ENCODE measurements at places on chromosomes 7 and 10. TPM values are rescaled to one million over a fixed set of nuclear protein-coding genes. Genes with fewer than 3 reads are reported as not detected.

GRCh38 chr7:88075216-88075615 lies 141.2 kb downstream of the ADAM22 start:
- no peak for DNase-seq

- DNase-seq = no peak
Observed at GRCh38 chr7:5360971-5361370, 62.7 kb downstream of the TNRC18 start.

- no peak for DNase-seq
Observed at GRCh38 chr7:55481155-55481554, 91.1 kb downstream of the VOPP1 start.

DNA sequence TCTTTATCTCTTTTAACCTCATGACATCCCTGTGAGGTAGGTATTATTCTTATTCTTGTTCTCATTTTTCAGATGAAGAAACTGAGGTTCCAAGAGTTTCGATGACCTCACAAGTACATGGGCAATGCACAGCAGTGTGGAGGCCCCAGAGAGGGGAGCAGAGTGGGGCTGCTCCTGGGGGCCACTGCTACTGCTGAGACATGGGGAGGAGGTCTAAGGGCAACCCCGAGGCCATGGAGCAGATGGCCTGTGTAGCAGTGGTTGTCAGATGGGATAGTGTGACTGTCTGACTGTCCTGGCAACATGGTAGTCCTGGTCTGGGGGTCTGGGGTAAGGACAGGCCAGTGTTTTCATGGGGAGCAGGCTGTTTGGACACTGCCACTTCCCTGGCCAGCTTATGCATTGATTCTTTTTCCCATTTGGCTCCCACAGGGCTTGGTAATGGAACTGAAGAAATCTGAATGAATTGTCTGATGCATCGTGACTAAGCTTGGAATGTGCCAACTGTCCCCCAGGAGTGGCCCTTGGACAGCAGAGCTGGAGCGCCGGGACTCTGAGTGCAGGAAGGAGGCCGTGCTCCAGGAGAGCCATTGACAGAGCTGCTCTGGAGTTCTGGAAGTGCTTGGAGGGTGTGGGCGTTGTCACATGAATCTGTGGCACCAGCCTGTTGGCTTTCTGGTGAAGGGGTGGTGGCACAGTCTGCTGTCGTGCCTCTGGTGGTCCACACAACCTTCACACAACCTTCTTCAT lies 40.9 kb downstream of the ADRA2A start:
- no peak for DNase-seq

- no peak for DNase-seq
Observed at GRCh38 chr7:114110666-114111065, 191.9 kb upstream of the PPP1R3A start.

- DNase-seq = no peak
Observed at GRCh38 chr10:103175580-103176285, 17.3 kb downstream of the NT5C2 start.

DNA sequence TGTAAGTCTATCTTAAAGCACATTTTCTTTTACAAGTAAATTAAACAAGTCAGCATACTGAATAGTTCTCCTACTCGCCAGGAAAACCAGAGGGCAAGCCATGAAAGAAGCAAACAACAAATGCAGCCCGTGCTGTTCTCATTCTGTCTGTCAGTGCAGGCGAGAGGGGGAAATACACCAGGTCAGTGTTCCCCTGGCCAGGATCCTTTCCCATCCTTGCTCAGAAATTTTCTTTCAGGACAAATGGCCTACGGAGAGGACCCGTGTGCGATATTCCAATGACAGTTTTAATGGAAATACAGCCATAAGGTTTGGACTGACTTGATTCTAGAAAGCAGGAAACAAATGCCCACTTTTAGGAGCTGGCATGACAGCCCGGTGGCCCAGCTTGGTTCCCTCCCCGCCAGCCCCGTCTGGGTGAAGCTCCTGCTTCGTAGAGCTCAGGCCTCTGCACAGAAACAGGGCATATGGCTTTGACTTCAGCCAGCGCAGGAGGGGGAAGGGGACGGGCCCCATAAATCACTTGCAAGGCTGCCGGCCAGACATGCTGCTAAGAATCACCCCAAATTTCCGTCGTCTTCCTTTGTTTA lies 67.8 kb downstream of the FRMD4A start:
- no peak for DNase-seq

DNA sequence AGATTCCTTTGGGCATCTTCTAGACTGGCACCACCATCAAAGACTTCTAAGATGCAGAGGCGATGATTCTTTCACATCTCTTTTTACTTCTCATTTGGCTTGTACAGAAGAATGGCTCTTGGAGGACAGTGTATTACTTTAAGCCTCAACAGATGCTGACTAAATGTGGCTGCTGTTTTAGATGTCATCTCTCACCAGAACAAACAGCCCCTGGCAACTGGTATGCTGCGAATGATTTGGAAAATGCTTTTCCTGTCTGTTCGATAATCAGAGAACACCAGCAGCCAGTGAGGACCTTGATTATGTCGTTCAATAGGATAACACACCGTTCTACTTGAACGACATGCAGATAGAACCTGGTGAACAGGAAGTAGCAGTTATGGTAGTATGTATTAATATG lies 131.8 kb downstream of the RNF216 start:
- no peak for DNase-seq

GRCh38 chr10:67784474-67784873 lies 53.5 kb downstream of the DNAJC12 start:
- no peak for DNase-seq

- DNase-seq = no peak
Observed at GRCh38 chr7:158289231-158289630, 298.4 kb downstream of the PTPRN2 start.

DNA sequence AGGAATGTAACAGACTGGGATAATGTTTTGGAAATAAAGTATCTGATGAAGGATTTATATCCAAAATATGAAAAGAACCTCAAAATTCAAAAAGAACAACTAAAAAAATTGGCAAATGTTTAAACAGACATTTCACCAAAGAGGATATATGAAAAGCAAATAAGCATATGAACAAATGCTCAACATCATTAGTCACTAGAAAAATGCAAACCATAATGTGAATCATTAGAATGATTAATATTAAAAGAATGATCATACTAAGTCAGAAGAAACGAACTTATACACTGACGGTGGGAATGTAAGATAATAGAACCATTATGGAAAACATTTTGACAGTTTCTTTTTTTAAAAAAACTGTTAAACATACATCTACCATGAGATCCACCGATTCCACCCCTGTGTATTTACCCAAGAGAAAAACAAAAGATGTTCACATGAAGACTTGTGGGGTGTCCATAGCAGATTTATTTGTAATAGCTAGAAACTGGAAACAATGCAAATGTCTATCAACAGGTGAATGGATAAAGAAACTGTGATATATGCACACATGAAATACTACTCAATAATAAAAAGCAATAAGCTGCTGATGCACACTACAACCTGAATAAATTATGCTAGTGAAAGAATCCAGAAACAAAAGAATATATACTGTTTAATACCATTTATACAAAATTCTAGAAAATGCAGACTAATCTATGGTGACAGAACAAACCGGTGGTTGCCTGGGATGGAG lies 35.7 kb downstream of the PRKG1 start:
- DNase-seq = no peak

DNA sequence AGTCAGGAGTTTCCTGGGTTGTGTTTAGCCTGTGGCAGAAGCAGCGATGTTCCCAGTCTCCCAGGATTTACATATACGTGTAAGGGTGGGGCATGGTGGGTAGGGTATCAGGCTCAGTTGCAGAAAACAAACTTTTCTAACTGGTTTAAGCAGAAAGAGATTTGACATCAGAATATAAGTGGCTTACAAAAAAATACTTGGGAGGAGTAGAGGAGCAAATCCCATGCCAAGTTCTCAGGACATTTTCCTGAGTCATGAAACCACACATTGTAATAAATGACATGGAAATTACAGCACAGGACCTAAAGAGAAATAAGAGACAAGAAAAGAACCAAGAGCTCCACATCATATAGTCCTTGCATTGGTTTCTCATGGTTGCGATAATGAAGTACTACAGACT lies 26.2 kb upstream of the FRMD4A start:
- DNase-seq = no peak

DNA sequence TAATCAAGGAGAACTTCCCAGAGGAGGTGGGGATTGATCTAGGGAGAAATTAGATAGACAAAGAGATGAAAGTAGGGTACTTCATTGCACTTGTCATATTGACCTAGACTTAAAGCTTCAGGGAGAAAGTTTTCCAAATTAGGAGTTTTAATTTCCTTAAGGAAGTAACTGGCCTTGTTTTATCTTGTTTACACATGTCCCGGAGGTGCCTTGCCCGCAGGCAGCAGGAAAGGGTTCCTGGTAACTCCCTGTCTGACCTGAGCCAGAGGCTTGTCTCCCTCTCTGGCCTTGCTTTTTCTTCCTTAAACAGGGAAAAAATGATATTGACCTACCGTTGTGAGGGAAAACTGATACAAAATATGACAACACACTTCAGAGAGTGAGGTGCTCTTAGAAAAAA lies 181.6 kb downstream of the EVX1 start:
- no peak for DNase-seq

DNA sequence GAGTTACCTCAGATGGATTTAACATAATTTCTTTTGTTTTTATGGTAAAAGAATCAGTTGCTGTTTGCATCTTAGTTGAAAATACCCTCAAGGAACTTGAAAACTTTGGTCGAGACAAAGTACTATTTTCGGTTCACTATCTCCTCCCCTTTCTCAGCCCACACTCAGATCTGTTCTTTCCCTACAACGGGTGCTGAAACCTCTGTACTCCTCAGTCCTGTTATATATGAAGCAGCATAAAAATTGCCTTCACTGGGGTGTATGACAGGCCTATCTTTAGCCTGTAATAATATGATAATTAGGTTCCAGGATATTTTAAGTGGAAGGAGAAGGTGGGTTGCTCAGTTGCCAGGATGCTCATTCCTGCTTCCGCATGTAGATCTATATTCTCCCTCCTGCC lies 105.2 kb upstream of the NOBOX start:
- DNase-seq = no peak

DNA sequence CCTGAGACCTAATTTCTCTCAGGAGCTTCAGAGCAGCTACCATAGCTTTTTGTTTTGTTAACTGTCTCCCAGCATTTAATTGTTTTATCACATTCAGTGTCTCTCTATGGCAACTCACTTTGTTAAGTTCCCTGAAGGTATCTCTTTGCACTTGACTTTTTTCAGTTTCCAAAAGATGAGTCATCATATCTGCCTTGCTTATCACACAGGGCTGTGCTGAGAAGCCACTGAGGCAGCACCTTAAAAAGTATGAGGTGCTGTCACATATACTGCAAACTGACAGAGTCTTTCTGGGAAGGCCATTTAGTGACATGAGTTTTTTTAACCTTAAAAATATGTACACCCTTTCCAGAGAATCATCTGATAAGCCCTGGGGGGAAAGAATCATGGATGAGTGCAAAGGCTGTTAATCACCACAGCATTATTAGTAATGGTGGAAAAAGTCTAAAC lies 56.8 kb downstream of the PPP1R3C start:
- no peak for DNase-seq

DNA sequence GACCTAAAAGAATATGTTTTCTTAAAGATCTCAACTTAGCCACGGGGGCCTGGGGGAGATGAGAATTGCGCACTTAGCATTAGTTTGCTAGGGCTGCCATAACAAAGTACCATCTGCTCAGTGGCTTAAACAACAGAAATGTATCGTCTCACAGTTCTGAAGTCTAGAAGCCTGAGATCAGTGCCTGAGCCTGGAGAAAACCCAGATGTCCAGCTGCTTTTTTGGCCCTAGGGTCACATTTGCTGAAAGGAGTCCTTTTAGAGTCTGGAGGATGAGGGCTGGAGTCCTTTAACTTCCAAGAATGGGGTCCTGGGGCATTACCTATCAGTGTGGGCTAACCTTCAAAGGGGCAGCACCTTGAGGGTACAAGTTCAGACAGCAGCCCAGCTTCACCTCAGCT lies 48.2 kb downstream of the SMURF1 start:
- DNase-seq = no peak

DNA sequence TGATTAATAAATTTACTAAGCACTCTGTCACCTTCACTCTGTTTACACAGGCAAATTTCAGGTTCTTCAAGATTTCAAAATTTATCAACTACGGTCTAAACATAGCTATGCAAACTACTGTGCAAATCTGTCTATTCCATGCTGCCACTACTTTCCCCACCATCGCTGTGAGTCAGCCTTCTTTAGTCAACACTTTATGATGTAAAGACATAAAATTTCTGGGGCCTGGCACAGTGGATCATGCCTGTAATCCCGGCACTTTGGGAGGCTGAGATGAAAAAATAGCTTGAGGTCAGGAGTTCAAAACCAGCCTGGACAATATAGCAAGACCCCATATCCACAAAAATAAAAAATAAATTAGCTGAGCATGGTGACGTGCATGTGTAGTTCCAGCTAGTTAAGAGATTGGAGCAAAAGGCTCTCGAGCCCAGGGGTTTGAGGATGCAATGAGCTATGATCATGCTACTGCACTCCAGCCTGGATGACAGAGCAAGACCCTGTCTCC lies 42.6 kb downstream of the CNOT4 start:
- no peak for DNase-seq

DNA sequence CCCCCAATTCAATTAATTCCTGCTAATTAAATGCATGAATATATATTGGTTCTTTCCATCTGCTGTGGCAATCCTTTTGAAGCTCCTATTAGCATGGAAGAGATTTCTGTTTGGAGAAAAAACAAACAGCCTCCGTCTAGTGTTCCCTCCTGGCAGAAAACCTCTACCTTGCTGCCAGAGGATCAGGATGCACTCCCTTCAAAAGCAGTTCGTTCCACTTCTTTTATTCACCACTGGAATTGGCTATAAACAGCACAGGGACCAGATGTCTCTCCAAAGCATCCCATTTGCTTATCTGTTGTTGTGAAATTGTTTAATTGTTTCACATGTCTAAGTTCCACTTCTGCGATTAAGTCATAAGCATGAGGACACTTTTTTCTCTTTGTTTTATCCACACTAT lies 77.8 kb upstream of the PTN start:
- DNase-seq = no peak

GRCh38 chr7:42550706-42551470 lies 313.9 kb upstream of the GLI3 start:
- DNase-seq = no peak

DNA sequence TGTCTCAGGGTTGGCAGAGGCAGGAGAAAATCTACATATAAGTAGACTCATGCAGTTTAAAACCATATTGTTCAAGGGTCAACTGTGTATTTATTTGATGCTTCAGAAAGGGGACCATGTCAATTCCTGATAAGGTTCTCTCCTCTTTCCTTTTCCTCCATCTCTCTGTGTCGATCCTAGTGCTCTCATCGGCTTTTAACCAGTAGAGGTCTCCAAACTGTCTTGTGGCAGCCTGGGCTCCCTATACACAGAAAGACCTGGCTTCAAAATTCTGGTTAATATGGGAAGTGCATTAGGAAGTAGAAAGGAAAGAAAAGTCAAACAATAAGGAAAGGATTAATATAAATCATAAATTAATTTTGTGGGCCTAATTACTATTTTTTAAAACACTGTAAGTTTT lies 304.4 kb upstream of the C7orf33 start:
- no peak for DNase-seq

GRCh38 chr7:40041456-40041855 lies 91.4 kb downstream of the CDK13 start:
- DNase-seq = no peak

- no peak for DNase-seq
Observed at GRCh38 chr10:23148214-23148613, 43.9 kb upstream of the PTF1A start.

Gene MYL7
- total RNA-seq = not detected

Gene DPP6
- total RNA-seq = not detected

Gene CYP2C19
- not detected for total RNA-seq

Gene PDE1C
- total RNA-seq = not detected

Gene PRSS1
- not detected for total RNA-seq

Gene AKR1C2
- total RNA-seq = not detected

Gene ASB15
- total RNA-seq = not detected

Gene IFIT1B
- not detected for total RNA-seq
